ENCODE measurements at places on chromosomes 6 and 20.

DNA sequence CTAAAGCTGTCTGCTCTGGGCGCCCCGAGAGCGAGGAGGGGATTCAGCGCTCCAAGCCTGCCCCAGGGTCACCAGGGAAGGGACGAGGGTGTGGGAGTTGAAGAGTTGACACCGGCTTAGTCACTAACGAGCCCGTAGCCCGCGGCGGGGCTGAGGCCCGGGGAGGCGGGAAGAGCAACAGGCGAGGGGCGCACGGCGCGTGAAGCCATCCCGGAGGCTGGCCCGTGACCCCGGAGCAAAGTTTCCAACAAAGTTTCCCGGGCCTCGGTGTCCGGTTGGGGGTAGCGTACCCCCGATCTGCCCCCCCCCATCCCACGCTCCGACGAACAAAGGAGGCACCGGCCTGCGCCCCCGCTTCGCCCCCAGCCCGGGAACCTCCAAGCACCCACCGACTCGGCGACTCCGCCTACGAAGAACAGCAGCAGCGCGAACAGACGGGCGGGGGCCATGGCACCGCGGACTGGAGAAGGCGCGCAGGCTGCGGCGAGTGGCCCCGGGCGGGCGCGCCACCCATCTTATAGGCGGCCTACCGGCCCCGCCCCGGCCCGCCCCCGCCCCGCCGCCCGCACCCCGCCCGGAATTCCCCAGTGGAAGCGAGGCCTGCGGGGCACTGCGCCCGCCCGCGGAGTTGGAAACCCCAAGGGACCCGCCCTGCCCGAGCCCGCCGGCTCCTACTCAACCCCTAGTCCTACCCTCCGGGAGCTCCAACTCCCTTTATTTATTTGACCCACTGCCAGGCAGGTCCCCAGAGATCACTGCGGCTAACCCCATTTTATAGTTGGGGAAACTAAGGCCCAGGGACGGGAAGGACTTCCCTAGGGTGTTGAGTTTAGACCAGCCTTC, at the start of gene SDC4:
SDC4 (minus strand) TSS at position 489 of the 843 bp plus-strand sequence; CDS start at position 449, 40 bp downstream.
- DNase-seq, result peak; percentile 45

DNA sequence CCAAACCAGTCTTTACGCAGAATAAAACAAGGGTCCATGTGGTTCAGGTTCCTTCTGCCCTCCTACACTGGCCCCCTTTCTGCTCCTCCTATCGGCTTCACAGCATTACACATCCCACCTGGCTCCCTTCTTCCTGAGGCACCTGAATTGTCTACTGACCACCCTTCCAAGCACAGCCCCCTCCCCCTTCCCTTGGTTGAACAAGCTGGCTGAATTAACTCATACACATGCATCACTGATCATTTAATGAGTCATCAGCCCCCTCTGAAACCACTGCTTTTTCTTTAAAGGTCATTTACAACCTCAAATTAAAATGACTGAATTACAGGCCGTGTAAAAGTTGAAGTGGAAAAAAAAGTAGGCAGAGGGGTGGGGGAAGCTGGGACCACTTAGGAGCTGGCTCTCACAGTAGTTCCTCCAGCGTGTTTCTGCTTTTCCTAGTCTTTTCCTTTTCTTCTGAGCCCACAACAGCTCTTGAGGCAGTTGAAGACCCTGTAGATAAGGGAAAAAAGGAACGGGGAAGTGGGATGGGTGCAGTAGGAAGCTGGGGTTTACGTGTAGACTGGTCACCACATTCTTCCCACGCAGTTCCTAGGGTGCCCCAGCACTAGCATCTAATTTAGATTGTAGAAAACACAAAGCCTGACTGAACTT, 67.6 kb downstream of the FYN start:
- DNase-seq, result peak; percentile 74

DNA sequence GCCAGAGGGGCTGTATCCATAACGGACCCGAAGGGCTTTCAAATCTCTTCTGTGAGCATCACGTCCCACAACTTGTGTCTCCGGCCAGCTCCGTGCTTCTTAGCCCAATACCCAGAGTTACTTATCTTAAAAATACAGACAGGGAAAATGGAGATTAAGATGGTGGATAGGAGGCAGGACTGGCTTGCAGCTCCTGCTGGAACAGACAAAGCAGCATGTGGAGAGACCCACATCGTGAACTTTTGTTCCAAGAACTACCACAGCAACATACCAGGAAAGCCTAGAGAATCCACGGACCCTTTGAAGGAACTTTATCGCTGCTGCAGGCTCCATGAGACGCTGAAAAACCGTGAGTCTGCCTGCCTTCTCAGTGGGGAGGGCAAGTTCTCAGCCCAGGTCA, 113.7 kb downstream of the RNASET2 start:
- DNase-seq, result no peak

- DNase-seq, result no peak
Observed at GRCh38 chr6:128964233-128964755, 81.4 kb downstream of the LAMA2 start.

DNA sequence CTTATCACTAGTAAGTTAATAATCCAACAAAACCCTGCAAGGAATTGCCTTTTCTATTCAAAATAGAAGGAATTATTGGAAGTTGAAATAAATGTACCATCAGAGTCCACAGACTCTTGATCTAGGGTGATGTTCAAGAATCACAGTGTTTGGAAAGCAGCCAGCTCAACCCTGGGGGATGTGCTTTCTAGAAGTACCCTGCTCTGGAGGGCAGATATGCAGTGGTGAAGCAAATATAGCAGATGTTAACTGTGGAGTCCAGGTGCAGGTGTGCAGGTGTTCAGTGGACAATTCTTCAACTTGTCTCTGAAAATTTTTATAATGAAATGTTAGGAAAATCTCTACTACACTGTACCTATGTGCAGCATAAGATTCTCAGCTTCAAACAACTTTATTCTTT, 9.1 kb upstream of the INSM1 start:
- no peak for DNase-seq

DNA sequence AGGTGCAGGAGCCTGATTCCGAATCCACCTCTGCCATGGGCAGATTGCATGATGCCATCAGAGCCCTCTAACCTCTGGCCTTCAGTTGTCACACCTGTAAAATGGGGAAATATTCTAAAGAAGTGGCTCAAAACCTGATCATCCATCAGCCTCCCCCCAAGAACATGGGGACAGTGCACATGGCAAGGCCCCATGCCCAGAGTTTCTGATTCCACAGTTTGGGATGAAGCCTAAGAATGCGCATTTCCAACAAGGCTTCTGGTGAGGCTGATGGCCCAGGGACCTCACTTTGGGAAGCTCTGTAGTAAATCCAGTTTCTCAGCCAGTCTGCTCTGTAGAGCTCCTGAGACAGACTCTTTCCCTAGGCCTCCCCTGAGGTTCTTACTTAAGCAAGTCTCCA, 119.9 kb upstream of the CD93 start:
- DNase-seq, result no peak

DNA sequence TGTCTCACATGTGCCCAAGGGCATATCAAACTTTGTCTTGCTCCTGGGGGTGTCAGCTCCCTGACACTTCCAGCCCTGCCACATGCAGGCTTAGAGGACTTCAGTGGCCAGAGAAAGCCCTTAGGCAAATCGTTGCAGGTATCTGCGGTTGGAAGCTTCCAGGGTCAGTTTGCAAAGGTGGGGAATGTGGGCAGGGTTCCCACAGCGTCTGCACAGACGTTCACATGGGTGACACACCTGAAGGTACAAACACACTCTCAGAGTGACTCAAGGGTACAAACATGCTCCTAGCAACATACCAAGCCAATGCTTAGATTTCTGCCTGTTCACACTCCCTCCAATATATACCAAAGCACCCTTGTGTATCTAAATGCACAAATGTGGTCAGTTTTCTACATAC, 30.0 kb downstream of the VSTM2L start:
- no peak for DNase-seq

GRCh38 chr20:16553101-16553500, 20.1 kb downstream of the KIF16B start:
- DNase-seq, result no peak

- DNase-seq, result no peak
Observed at GRCh38 chr20:55216525-55217242, 741.3 kb downstream of the DOK5 start.

DNA sequence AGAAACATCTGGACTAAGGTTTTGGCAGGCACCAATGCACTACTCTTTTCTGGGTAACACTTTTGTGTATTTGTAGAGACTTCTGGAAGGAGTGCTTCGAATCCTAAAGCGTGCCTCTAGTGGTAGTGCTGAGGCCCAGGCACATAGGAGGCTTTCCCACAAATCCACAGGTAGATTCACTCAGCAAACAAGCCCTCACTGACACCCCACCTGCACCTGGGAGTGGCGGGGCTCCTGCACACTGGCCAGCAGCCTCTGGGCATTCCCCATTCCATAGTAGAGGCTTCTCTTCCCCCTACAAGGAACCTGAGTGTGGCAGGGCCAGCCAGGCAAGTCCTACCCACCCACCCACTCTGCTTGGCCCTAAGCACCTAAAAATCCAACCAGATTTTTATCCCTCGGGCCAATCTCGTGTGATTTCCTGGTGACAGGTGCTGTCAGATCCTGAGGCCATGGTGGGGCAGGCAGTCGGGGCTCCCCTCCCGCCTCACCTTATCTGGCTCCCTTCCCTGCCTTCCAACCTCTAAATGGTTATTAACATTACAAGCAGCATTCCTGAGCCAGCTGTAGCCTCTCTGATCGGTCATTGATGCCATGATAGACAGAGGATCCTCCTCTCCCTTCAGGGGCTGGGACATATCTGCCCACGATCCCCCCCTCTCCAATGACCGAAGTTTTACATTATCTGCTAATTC, 82.4 kb downstream of the SLC2A10 start:
- no peak for DNase-seq

DNA sequence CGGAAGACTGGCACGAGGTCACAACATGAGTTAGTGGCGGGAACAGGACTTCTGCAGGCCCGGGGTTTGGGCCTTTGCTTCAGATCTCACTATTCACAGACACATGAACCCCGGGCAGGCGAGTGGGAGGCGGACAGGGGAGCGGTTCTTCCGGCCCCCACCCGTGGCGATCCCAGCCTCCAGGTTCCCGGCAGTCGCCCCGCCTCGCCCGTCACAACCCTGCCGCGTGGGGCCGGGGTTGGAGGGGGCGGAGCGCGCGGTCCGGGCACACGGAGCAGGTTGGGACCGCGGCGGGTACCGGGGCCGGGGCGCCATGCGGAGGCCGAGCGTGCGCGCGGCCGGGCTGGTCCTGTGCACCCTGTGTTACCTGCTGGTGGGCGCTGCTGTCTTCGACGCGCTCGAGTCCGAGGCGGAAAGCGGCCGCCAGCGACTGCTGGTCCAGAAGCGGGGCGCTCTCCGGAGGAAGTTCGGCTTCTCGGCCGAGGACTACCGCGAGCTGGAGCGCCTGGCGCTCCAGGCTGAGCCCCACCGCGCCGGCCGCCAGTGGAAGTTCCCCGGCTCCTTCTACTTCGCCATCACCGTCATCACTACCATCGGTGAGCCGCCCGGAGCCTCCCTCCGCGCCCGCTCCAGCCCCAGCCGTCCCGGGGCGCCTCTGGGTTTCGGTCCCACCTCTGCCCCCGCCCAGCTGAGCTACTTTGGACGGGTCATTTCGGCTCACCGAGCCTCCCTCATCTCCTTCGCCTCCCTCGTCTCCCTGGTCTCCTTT, at the start of gene KCNK15:
KCNK15 (plus strand) TSS at position 268 of the 769 bp plus-strand sequence; CDS start at position 314, 46 bp downstream.
- DNase-seq, result peak; percentile 10

- no peak for DNase-seq
Observed at GRCh38 chr6:95917034-95917433, 98.7 kb upstream of the FUT9 start.

DNA sequence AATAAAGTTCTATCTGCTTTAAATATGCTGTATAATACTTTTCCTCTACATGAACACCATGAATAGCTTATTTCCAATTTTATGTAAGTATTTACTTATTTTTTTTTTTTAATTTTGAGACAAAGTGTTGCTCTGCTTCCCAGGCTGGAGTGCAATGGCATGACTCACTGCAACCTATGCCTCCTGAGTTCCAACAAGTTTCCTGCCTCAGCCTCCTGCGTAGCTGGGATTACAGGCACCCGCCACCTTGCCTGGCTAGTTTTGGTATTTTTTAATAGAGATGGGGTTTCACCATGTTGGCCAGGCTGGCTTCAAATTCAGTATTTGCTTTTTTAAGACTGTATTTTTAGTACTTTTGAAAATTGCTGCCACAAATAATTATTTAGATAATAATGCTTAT, 1365.9 kb downstream of the GRIK2 start:
- no peak for DNase-seq

DNA sequence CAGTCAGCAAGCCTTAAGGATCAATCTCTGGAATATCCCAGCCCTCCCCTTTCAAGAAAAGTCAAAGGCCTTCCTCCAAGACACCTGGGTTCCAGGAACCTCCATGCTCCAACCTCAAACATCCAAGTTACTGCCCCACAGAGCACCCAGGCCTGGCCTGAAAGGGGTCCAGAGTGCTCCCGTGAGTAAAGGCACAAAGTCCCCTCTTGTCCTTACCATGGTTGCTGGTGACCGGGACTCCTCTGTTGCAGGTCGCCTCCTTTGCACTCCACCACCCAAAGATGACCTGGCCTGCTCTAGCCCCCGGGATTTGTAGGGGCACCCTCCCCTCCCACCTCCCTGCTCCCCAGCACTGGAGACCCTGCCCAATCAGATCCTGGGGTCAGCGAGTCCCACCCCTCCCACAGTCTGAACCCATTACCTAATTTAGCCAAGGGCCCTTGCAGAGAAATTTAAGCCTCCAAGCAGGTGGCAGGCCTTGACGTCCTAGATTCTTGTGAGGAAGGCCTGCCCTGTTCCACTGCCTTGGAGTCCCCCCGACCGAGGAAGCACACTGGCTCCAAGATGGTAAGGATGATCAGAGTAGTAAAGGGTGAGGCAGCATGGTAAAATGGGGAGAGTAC, at the start of gene TNNC2:
TNNC2 (minus strand) TSS at position 283 of the 623 bp plus-strand sequence; CDS start at position 219, 64 bp downstream.
- DNase-seq, result no peak

DNA sequence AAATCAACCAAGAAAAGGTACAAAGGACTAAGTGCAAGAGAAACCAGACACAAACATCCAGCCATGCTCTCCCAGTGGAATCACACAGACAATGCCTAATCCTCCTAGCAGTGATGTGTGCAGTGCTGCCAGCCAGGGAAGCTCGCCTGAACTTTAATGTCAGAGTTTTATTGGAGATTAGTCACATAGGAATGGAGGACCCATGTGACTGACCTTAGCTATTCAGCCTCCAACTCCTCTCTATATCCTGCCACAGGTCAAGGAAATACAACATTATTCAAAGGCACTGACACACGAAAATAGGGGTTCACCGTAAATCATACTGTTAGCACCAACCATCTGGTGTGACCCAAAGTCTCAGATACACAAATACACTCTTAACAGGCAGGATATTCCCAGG, 684.6 kb downstream of the DOK5 start:
- DNase-seq, result no peak

- no peak for DNase-seq
Observed at GRCh38 chr20:56628015-56628872, 862 bp upstream of the TFAP2C start.

GRCh38 chr6:80690551-80691131, 584.2 kb downstream of the BCKDHB start:
- no peak for DNase-seq

GRCh38 chr6:43929511-43929910, 159.5 kb downstream of the VEGFA start:
- DNase-seq, result no peak

DNA sequence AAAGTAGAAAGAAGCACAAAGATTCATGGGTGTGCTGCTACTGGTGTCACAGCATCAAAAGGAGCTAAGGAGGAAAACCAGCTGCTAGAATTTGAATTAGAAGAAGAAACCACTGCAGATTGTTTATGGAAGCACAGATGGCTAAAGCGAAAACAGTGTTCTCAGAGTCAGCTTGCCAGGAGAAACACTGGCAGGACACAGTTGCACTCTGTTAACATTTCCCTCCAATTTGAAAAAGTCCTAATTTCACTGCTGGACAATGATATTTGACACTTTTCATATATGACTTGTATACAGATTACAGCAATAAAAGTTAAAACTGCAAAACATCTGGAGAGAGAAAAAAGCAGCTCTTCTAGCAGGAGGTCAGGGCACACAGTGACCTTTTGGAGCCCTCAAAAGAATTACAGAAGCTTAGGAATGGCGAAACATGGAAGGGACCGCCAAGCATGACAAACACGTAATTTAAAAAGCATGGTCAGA, 314.5 kb downstream of the COL12A1 start:
- DNase-seq, result no peak

Data from CD8-positive, alpha-beta memory T cell (primary cell).